ENCODE measurements at places on chromosomes 6 and 20. TPM values are rescaled to one million over a fixed set of nuclear protein-coding genes. Genes with fewer than 3 reads are reported as not detected.

The GLP1R gene
- not detected for total RNA-seq

The KCNB1 gene
- total RNA-seq, result not detected

The FAM162B gene
- total RNA-seq, result not detected

The WFDC5 gene
- total RNA-seq, result not detected
